GM12864 (cell line): ENCODE measurements at places on chromosomes 6 and 20.
A peak's percentile ranks its signal among the peaks of the same experiment; 100 is the strongest.

DNA sequence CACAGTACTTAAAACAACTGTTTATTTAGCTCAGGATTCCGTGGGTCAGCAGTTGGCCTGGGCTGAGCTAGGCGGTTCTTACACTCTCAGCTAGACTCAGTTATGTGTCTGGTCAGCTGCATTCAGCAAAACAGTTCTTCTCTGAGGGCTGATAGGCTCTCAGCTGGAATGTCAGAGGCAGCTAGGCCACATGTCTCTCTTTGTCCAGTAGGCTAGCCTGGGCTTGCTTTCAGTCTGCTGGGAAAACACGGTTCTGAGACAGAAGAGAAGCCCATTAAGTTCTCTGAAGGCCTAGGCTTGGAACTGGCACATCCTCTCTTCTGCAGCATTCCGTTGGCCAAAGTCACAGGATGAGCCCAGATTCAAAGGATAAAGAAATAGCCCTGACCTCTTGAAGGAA lies 65.6 kb downstream of the TULP4 start:
- no peak for DNase-seq

- no peak for DNase-seq
Observed at GRCh38 chr6:62345446-62345845, 59.4 kb upstream of the KHDRBS2 start.

DNA sequence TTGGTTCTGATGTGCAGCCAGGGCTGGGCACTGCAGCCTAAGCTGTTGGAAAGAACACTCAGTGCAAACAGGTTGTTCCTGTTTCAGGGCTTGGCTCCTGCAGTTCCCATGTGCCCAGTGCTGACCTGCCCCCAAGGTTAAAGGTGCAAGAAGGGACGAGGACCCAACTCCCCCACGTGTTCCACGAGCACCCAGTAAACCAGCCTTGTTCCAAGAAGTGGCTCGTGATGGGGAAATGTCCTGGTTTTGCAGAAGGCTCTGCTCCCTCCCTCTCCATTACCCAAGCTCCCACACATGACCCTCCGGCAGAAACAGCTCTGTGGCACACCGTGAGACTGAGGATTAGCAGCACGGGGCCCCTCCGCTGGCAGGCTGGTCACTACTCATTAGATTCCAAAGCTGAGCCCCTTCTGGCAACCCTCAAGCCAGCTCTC lies 9.4 kb downstream of the ACSS1 start:
- no peak for DNase-seq

DNA sequence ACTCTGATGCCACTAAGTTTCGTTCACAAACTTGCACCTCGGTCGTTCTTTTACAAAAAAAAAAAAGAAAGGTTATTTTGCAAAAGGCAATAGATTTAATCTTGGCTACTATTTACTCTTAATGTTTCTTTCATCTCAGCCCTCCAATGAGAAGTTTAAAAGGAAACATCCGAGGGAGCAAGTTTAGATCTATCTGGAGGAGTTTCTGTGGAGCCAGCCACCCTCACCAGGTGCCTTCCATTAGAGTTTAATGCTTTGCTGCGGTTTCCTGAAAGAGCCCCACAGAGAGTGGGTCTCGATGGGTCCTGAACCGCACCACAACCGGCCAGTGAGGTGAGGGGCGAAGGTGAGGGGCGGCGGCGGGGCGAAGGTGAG lies 632 bp downstream of the PRKN start:
- DNase-seq, result no peak

DNA sequence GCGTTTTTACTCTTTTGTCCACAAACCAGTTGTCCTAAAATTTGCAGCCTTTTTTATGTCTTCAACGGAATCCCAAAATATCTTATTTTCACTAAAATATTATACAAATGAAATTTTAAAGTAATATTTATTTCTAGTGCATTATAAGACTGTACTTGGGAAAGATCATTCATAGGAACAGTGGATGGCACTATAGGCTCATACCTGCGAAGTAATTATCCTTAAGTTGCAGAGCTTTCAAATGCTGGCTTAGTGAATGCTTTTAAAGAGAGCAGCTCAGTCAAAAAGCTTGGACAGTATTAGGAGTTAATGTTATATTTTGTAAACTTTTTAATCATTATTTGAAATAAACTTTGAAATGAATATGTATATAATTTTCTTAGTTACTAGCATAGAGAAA lies 254.9 kb downstream of the CDKAL1 start:
- no peak for DNase-seq

GRCh38 chr6:38493931-38494547 lies 145.7 kb downstream of the BTBD9 start:
- peak; percentile 60 for DNase-seq

GRCh38 chr6:5205877-5206850 lies 54.6 kb downstream of the LYRM4 start:
- DNase-seq, result no peak

- no peak for DNase-seq
Observed at GRCh38 chr6:106360989-106361430, 493 bp downstream of the CRYBG1 start.

GRCh38 chr20:43946206-43946491 lies 31.5 kb downstream of the TOX2 start:
- no peak for DNase-seq

- no peak for DNase-seq
Observed at GRCh38 chr6:51299621-51300380, 481.1 kb downstream of the TFAP2B start.

DNA sequence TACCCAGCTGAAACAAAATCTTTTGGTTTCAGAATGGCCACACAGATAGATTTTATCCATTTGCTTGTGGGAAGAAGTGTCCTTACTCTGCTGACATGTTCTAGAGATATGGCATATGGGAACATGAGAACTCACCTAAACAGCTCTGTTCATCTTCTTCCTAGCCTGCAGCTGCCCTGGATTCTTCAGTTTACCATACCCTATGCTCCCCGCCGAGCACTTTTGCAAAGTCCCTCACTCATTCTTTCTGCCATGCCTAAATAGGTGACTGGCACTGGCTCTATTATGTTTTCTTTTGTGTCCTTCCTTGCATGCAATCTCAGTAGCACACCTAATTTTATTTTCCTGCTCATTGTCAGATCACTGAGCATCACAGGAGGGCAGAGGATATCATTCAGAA lies 293.7 kb upstream of the RSPO3 start:
- no peak for DNase-seq

GRCh38 chr6:36907781-36908180 lies 22.0 kb downstream of the C6orf89 start:
- DNase-seq, result no peak
